NCI-H2107 (cell line): ENCODE measurements at places on chromosomes 11 and 22.

- no peak for DNase-seq
Observed at GRCh38 chr11:119051440-119052162, 5.4 kb downstream of the HYOU1 start.

DNA sequence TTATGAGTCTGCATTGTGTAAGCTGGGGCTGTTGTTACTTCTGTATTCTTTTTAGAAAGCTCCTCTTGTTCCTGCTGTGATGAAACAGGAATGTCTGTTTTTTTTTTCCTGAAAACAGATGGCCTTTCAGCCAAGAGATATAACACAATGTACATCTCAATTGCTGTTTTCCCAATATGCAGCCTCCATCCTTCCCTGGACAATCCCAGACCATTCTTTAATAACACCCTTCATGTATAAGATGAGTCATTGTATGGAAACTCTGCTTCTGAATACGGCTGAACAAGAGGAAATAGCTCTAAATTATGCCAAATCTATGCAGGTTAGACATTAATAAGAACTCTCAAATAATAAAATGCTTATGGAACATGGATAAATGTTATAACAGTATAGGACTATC, 60.2 kb upstream of the LRRC4C start:
- DNase-seq, result no peak

DNA sequence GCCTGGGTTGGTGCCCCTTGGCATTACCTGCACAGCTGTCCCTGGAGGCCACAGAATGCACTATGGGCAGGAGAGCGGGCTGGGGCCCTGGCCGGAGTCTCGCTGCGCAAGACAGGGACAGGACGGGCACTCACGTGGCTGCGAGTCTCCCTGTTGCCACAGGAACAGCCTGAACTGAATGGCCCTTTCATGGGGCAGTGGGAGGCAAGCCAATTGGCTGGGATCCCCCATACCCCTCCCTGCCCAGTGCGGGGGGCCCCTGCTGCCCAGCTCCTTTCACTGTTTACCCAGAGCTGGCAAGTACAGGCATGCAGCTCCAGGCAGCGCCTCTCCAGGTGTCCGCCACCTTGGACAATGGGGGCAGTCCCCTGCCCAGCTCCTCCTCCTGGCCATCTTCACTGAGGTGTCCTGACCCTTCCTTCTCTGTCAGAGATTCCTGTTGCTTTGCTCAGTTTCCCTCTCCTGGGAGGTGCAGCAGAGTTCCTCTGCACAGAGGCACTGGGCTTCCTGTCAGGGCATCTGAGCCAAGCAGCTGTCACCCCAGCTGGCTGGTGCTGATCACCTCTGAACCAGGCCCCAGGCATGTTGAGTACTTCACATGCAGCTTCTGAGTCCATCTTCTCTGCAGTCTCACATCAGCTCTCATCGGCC, 5.2 kb downstream of the USP2 start:
- no peak for DNase-seq

DNA sequence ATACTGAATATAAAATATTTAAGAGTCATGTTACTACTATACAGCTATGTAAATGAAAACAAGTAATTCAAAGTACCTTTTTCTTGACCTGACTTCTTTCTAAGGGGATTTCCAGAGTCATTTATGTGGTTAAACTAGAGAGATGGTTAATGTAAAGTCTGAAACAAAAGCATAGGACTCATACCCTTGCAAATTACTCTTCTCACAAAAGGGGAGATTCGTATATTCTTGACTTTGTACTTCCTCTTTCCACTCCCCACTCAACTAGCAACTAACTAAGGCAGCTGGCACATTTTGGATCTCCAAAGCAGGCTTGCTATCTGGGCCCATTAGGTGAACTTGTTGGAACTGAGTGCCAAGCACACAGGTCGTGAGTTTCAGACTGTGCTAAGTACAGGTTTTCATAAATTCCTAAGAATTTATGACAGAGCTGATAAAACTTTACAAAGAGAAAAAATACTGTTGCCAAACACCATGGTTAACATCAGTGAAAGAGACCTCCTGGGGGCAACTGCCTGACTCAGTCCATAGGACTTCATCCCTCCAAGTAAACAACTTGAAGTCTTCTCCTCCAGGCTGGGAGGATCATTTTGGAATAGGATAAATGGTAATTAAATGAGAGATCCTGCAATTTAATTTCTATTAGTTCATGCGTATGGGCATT, 77.0 kb upstream of the DDI1 start:
- no peak for DNase-seq

GRCh38 chr22:20937794-20938671, 20.8 kb downstream of the CRKL start:
- no peak for DNase-seq

- no peak for DNase-seq
Observed at GRCh38 chr22:36129486-36130388, 30.8 kb downstream of the APOL3 start.

- DNase-seq, result peak; percentile 68
Observed at GRCh38 chr11:71120471-71120896, 131.9 kb downstream of the SHANK2 start.

DNA sequence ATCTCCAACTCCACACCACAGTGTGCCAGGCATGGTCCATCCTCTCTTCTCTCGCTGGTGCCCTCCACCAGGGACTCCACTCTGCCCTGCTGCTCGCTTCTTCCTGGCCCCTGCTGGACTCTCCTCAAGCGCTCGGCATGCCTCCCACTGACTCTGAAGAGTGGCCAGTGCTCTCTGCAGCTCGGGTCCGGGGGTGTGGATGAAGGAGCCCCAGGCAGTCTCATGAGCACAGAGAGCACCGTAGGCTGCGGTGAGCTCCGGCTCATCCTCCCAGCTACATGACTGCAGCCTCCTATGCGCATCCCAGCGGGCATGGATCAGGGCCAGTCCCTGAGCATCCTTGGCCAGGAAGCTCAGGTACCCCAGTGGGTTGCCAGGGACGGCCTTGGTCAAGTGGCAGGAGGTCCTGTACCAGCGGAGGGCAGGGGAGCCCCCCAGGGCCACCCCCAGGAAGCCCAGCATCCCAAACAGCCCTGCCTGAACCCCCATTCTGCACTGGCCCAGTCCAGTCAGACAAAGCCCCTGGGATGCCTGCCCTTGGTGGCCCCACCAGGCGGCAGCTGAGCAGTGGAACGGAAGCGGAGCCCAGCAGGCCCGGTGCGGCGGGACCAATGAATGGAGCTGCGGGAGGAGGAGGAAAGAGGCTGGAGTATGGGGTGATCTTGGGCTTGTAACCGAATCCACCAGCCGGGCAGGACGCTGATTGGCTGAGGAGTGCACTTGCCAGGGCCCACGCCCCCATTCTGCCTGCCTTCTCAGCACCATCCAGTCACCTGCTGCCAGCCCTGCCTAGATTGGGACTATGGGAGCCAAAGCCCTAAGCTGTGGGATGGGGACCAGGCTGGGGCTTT, at the start of gene PLA2G3:
TSS of gene PLA2G3 (minus strand) at position 643 of the 851 bp plus-strand sequence. CDS start at position 489, 154 bp downstream.
- DNase-seq, result peak; percentile 52

- peak; percentile 12 for DNase-seq
Observed at GRCh38 chr11:110093407-110094297, 460 bp downstream of the ZC3H12C start.

GRCh38 chr11:125313271-125314219, 149.0 kb downstream of the PKNOX2 start:
- no peak for DNase-seq

GRCh38 chr22:45866646-45867117, 110.3 kb downstream of the WNT7B start:
- DNase-seq, result no peak

DNA sequence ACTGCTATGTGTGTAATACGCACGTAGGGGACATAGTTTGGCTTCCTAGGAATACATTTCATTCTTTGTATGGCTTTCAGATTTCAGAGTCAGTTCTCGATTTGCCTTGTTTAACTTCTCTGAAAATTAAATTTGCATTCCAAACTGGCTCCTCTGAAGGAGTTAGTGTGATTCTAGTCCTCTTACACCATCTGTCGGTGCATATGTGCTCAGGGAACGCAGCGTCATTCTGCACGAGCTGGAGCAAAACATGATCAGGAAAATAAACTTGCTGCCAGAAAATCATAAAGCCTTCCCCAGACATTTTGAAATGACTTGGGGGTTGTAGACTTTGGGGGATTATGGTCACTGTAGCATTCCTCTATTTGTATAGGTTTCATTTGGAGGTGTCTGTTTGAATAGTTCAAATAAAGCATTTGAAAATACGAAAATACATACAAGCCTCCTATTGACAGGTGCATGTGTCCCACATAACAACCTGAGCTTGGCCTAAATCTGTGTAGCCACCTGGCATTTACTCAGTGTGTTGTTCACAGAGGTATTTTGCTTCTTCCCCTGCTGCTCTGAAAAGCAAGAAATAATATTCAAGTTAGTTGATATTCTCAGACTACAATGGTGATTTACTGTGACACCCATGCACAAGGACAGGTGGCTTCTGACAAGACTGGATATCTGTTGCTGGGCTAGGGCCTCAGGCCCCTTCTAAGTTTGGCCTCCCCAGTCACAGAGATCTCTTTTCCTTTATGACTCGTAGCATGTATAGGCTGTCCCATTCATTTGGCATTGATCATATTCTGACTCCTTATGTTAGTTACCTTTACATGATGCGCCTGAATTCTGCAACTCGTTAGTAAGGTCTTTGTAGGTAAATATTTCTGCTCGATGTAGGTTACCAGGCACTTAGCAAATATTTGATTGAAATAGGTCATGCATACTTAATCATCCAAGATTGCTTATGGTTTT, 81.6 kb upstream of the SORL1-AS1 start:
- DNase-seq, result peak; percentile 50

- no peak for DNase-seq
Observed at GRCh38 chr11:104594228-104594958, 303.9 kb downstream of the CASP12 start.

GRCh38 chr11:34907934-34908593, 8.1 kb downstream of the APIP start:
- no peak for DNase-seq

DNA sequence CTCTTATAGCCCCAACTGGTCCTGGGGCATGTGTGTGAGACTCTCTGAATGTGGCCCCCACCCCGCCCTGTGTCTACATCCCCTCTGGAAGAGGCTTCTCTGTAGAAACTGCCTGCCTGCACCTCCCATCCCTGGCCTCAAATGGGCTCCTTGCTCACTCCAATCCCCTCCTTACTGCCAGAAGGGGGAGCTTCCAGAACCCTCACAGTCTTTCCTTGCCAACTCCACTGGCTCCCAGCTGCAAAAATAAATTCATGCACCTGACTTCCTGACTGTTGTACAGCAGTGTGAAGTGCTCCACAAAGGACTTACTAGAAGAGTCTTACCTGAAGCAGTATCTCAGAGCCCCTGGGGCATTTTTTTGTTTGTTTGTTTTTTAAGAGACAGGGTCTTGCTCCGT, 15.2 kb upstream of the SERPIND1 start:
- no peak for DNase-seq

GRCh38 chr11:65642014-65642671, 4.2 kb downstream of the SIPA1 start:
- no peak for DNase-seq

GRCh38 chr11:57751176-57751575, 443 bp downstream of the BTBD18 start:
- no peak for DNase-seq

- no peak for DNase-seq
Observed at GRCh38 chr22:20792966-20793728, 19.2 kb downstream of the SERPIND1 start.

GRCh38 chr11:2930704-2931419, 1.6 kb upstream of the PHLDA2 start:
- DNase-seq, result no peak

GRCh38 chr11:88709567-88709966, 356.2 kb downstream of the GRM5 start:
- DNase-seq, result no peak

- DNase-seq, result no peak
Observed at GRCh38 chr11:76838678-76839068, 22.0 kb upstream of the ACER3 start.

- DNase-seq, result no peak
Observed at GRCh38 chr11:32433914-32434355, 1.4 kb downstream of the WT1 start.

- no peak for DNase-seq
Observed at GRCh38 chr22:37210041-37210803, 2.1 kb downstream of the SSTR3 start.

DNA sequence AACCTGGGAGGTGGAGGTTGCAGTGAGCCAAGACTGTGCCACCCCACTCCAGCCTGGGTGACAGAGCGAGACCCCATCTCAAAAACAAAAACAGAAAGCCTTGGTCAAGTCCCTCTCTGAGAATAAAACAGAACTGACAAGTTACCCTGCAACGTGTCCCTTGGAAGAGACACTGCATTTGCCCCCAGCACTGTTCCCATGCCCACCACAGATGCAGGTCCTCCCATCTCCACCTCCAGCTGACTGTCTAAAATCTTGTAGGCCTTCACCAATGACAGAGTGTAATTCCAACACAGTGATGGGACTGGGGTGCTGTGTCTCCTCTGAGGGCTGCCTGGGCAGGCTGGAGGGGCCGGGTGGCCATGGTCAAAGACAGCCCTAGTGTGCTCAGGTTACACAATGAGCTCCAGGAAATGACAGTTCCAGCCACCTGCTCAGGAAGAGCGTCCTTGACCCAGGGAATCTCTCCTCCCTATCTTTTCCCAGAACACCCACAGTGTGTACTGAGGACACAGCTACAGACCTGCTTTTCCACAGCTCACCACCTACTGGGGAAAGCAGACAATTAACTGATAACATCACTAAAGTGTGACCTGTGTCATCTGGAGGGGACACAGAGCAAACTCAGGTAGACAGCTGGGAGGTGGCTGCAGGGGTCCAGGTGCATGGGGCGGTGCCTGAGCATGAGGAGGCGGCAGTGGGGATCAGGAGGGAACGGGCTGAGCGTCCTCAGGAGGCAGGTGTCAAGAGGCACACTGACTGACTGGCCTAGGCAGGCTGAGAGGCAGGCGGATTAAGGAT, 56.4 kb downstream of the ARFGAP3 start:
- DNase-seq, result no peak

GRCh38 chr11:66326261-66327111, 9.6 kb upstream of the CD248 start:
- no peak for DNase-seq

DNA sequence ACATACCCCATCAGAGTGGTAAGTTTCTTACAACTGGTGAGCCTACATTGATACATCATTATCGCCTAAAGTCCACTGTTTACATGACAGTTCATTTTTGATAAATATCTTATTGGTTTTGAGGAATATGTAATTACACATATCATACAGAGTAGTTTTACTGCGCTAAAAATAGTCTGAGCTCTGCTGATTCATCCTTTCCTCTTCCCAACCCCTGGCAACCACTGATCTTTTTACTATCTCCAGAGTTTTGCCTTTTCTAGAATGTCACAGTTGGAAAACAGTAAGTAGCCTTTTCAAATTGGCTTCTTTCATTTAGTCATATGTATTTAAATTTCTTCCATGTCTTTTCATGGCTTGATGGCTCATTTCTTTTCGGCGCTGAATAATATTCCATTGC, 112.8 kb downstream of the LARGE1 start:
- DNase-seq, result no peak
